ENCODE measurements at places on chromosomes 6 and 20. TPM values are rescaled to one million over a fixed set of nuclear protein-coding genes. Genes with fewer than 3 reads are reported as not detected.

Gene HLA-DRB5
- not detected for total RNA-seq

Gene DOK5
- 350 TPM for total RNA-seq

Gene OVOL2
- total RNA-seq = 0.62 TPM

Gene RRAGD
- total RNA-seq = 99.2 TPM

Gene KHDC1L
- 0.78 TPM for total RNA-seq
